ENCODE measurements at places on chromosomes 12 and 14.

DNA sequence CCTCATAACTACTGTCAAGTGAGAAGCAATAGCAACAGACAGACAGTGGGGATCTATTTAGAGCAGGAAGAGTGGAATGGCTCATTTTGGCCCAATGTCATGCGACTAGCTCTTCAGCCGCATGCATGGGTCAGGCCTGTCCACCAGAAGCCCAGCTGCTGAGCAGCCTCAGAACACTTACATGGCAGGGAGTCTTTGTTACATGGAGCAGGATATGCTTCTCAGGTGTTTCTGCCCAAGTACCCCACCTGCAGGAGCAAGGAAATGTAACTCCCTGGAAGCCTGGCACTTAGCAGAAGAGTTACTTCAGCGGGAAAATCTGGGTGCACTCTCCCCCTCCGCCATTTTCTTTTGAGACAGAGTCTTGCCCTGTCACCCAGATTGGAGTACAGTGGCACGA, 73.5 kb upstream of the ARHGAP5 start:
- DNase-seq: no peak

GRCh38 chr14:91606851-91607250, 96.7 kb upstream of the PPP4R3A start:
- DNase-seq: no peak

DNA sequence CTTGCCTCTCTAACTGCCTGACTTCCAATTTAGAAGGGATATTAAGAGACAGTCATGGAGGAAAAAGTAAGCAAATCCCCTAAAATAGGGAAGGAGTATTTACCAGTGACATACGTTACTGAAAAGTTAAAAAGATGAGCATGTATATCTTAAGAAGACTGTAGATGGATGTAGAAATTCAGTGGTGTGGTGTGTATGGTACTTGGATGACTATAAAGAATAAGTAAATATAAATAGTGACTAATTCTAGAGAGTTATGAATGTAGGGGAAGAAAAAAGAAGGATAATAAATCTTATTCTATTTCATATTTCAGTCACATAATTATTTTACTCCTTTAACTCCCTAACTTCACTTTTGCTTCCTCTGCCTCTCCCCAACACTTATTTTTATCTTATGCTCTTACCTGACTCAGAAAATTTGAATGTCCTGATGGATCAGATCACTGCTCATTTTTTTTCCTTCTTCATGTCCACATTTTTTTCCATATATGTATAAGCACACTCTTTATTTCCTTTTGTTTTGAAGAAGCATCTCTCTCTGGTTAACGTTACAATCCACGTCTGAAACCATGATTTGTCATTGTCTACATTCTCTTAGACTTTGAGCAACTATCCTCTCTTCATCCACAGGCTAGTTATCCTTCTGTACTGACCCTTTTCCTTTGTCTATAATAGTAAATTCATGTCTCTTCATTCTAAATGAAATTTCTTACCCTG, 422.7 kb upstream of the SYT1 start:
- no peak for DNase-seq

- no peak for DNase-seq
These were observed 264.3 kb downstream of the AKAP6 start for GRCh38 chr14:32593290-32593942.

DNA sequence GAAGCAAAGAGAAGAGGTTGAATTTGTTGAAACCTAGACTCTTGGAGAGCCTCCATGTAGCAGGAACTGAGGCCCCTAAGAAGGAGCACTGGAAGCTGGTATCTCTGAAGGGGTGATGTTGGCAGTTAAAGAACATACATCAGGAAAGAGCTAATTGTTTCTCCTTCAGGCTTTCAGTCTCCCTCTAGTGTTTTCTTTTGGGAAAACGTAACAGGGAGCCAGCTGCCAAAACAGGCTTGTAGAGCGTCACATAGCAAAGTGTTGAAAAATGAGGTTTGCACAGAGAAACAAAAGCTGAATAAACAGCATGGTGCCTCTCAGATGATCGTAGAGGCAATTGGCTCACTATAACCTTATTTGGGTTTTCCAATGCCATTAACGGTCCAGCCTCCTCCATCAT, 46.9 kb upstream of the CAND1 start:
- DNase-seq: no peak

GRCh38 chr14:103000291-103000921, 56.9 kb downstream of the CDC42BPB start:
- no peak for DNase-seq

- DNase-seq: peak; percentile 29
These were observed 1.8 kb downstream of the FBXL14 start for GRCh38 chr12:1592444-1593173.

- DNase-seq: no peak
These were observed 1192.8 kb upstream of the TMEM132C start for GRCh38 chr12:127074161-127074560.

DNA sequence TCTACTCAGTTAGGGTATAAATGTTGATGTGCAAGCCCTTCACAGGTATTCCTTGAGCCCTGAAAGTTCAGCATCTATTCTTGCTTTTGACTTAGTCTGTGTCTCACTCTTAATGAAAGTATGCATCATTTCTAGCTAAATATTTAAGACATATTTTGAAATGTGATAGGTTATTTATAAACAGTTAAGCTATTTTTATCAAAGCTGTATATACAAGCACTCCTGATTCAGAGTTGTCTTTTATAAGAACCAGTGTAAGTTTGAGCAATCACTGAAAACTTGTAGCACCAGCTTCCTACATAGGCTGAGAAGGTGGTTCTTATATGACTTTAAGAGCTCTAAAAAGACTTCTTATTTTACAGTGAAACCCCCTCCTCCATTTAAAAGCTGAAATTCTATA, 98.6 kb downstream of the MYF5 start:
- DNase-seq: no peak

DNA sequence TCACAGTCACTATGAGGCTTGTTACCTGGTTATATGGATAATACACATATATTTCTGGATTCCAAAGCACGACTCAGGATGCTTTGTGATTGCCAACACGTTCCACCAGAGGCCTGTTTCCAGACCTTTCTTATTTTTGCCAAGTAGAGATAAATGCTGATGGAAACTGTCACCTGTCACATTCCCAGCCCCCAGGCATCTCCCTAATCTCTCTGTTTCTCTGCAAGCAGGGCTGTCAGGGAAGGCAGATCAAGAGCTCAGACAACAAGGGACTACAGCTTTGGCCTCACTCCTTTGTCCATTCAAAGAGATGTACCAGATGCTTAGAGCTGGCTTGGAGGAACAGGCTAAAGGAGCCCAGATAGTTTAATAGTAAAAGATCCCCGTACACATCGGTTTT, 21.8 kb upstream of the DDHD1 start:
- no peak for DNase-seq

- DNase-seq: peak; percentile 26
These were observed 269.2 kb upstream of the DAAM1 start for GRCh38 chr14:58919217-58919616.

DNA sequence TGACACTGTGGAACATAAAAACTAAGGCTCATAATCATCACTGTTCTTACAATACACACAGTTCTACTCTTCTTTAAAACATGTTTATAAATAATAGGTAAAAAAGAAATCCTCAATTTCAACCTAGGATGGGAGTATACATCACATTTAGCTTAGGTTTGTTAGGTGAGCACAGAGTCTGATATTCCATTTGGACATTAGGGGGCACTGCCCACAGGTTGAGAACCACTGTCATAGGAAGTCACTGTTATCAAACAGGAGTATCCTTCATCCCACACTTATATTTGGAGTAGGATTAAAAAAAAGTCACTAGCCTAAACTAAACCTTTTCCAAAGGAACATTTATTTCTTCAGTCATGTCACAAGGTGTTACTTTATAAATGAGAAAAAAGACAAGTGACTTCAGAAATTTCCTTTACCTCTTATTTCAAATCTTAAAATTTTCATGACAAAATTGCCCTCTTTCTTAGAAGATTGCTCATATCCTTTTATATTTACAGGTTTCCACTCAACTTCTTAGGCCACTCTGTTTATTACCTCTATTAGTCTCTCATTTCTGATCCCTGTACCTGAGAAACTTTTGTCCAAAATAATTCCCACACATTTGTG, 240.6 kb downstream of the CPNE8 start:
- DNase-seq: no peak

DNA sequence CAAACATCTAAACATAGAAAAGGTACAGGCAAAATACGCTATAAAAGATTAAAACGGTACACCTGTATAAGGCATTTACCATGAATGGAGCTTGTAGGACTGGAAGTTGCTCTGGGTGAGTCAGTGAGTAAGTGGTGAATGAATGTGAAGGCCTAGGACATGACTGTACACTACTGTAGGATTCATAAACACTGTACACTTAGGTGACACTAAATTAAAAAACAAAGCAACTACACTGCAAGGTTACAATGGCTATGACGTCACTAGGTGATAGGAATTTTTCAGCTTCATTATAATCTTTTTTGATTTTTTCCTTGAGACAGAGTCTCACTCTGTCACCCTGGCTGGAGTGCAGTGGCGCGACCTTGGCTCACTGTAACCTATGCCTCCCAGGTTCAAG, 269.2 kb downstream of the KSR2 start:
- no peak for DNase-seq

- DNase-seq: peak; percentile 54
These were observed 3.9 kb downstream of the GZMH start for GRCh38 chr14:24605435-24606190.

DNA sequence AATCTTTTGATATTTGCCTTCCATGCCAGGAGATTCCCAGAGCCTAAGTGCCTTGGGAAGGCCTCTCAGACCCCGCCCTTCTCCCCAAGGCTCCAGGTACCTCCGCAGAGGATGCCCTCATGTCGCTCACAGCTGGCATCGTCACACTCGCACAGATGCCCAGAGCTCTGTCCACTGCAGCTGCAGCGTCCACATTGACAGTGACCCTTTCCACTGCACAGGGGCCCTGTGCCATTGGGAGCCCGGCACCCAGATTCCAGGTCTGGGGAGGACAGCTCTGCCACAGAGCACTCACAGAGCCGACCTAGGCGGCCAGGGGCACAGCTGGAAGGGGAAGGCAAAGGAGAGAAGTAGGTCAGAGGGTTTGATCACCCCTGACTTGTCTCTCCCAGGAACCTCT, 12.3 kb upstream of the CSAD start:
- DNase-seq: no peak

DNA sequence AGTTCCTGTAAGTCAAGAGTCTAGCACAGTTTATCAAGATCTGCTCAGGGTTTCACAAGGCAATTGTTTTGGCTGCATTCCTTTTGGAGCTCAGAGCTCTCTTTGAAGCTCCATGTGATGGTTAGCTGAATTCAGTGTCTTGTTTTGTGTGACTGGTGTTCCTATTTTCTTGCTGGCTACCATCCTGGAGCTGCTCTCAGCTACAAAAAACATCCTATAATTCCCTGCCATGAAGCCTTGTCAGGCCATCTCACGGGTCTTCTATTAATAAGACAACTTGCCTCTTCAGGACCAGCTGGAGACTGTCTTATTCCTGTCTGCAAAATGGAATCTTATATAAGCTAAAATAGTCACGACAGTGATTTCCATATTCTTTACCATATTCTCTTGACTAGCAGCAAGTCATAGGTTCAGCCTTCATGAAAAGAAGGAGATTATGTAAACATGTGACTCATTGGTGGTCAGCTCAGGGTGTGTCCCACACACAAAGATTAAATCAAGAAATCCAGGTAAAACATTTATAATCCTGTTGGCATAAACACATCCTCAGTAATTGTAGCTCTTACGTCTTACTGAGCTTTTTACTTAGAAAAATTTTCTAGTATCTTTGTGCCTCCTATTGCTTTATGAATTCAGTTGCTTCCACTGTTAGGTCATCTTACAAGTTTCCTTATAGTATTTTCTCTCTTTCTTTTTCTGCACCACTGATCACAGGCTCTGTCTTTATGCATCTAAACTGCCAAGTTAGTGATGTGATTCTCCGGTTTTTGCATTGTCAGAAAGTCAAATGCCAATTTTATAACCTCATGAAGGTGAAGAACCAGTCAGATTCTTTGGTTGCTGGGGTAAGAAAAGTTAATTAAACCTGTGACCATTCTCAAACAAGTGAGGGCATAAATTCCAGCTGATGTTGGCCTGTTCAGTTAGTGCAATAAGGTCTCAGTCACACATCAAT, 378.5 kb upstream of the MGAT4C start:
- no peak for DNase-seq

DNA sequence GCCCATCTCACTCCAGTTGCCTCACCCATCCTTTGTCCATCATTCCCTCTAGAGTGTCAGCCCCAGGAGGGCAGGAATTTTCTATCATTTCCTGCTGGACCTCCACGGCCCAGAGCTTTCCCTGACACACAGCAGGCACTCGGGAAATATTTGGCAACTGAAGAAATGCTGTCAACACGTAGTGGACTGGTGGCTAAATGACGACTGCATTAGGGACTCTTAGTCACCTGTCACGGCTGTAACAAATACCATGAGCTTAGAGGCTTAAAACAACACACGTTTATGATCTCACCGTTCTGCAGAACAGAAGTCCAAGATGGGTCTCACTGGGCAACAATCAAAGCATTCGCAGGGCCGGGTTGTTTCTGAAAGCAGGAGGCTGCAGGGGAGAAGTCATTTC, 91.3 kb downstream of the PHETA1 start:
- DNase-seq: no peak

DNA sequence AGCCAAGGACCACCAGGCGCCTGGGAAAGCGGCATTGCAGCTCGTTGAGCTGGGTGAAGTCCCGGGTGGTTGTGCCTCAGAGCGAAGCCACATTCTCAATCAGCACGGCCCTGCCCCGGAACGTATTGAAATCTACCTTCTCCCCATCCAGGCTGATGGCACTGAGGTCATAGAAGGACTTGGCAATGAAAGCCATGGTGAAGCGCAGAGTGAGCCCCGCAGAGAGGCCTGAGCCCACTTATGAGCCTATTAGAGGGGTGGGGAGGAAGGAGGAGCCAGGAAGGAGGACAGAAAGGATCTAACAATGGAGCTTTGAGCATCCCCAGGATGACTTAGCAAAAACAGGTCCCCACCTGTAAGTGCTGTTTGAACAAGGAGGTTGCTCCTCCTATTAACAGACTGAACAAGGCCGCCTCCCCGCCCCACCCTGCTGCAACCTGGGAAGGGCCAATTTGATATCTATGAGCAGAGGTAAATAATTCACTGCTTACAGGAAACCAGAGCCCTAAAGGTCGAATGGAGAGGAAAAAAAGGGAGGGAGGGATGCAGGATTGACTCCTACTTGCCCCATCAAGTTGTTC, at the start of gene GPX2:
GPX2 (minus strand) TSS at position 215 of the 581 bp plus-strand sequence; CDS start at position 196, 19 bp downstream.
- no peak for DNase-seq

- DNase-seq: no peak
These were observed 4.8 kb upstream of the LYZ start for GRCh38 chr12:69343357-69343756.

DNA sequence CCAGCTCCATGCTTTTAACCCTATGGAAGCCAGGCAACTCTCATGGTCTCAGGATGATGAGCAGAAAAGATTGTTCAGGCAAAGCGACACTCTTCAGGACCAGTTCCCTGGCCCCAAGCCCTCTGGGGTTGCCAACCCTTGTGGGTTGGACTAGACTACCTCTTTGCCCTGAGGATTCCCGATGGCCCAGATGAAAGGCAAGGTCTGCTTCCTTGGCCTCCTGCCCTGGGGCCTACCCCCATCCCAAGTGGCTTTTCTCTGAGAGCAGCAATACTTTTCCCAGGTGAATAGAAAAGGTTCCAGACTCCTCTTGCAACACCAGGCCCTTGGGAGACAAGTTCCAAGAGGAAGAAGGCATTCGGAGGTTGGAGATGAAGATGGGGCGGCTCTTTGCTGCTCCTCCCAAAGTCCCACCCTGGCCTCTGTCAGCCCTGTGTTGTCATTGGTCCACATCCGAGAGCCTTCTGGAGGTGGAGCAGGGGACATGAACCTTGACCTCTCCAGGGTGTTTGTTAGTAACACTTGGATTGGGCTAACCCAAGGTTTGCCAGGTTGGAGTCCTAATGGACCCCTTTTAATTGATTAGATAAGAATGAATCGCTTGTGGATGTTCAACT, 131.1 kb downstream of the GCH1 start:
- no peak for DNase-seq

All from nephron progenitor cell (in vitro differentiated cells).